Fibroblast of skin of scalp (primary cell): ENCODE measurements at places on chromosomes 5 and 9.

DNA sequence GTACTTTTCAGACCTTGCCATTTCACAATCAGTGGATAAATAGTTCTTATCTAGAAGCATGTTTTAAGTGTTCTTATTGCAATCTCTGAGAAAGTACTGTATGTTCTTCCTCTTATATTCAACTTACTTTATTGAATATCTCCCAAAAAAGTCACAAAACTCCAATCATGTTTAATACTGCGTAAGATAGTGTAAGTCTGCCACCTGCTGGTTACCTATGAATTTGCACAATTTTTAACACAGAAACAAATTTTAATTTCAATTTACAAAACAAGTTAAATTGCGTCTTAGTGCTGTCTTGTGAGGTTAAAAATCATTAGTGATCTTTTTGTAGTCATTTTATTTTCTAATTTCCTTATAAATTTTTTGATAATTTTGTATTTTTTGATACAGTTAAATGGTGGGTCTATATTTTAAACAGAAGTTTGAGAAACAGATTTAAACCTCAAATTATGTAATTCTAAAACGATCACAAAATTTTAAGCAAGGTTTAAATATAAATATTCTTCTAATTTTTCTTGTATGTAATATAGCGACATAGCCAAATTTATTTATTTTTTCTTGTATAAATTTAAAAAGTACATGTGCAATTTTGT lies 115.8 kb downstream of the EMB start:
- peak; percentile 4 for DNase-seq

- no peak for DNase-seq
These were observed 6.6 kb downstream of the OR13J1 start for GRCh38 chr9:35863583-35863982.

GRCh38 chr5:121628783-121629182 lies 222.9 kb upstream of the FTMT start:
- peak; percentile 6 for DNase-seq

- DNase-seq: peak; percentile 88
These were observed 9.8 kb downstream of the LURAP1L start for GRCh38 chr9:12784461-12785259.

DNA sequence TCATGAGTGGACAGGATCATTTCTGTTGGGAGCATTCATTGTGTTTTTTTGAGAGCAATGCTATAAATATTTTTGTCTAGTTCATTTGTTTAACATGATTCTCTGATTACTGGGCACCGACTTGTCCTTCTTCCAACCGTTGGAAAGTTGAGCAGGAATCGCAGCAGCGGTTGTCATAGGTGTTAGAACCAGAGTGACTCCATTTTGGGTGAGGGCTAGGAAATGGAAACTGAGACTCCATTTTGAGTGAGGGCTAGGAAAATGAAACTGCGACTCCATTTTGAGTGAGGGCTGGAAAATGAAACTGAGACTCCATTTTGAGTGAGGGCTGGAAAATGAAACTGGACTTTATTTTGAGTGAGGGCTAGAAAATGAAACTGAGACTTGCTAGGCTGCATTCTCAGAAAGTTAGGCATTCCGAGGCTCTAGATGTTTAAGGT lies 100.6 kb downstream of the ICE1 start:
- DNase-seq: peak; percentile 3
